ENCODE measurements at places on chromosomes 11 and 22. TPM values are rescaled to one million over a fixed set of nuclear protein-coding genes. Genes with fewer than 3 reads are reported as not detected.

GRCh38 chr11:27995083-27995482 lies 112.9 kb downstream of the KIF18A start:
- DNase-seq: no peak

- no peak for DNase-seq
Measured at GRCh38 chr11:114163229-114163631, 103.7 kb downstream of the ZBTB16 start.

- no peak for DNase-seq
Measured at GRCh38 chr22:44738347-44738715, 14.0 kb upstream of the ARHGAP8 start.

DNA sequence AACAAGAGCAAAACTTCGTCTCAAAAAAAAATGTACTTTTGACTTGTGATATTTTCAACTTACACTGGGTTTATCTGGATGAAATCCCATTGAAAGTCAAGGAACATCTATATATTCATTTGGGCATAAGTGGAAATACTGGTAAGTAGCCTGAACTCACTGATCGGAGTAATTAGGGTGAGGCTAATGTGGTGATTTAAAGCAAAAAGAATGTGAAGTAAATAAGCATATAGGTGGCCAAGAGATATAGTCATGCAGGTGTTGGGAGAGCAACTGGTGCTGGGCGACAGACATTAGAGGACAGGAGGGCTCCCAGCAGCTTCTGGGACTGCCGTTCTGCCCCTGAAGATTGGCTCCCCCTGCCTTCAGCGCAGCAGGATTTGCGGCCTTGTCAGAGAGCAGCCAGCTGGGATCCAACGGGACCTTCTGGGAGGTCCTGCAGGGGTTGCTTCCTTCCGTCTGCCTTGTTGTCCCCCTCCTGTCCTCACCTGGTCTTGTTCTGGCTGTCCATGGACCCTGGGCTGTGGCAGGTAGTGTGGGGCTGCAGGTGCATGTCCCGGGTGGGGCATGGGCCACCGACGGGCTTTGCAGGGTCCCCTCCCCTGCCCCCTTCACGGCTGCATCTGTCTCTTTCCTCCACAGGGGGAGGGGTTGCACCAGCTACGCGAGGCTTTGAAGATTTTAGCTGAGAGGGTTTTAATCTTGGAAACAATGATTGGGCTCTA lies 14.1 kb downstream of the RHBDD3 start:
- DNase-seq: no peak

DNA sequence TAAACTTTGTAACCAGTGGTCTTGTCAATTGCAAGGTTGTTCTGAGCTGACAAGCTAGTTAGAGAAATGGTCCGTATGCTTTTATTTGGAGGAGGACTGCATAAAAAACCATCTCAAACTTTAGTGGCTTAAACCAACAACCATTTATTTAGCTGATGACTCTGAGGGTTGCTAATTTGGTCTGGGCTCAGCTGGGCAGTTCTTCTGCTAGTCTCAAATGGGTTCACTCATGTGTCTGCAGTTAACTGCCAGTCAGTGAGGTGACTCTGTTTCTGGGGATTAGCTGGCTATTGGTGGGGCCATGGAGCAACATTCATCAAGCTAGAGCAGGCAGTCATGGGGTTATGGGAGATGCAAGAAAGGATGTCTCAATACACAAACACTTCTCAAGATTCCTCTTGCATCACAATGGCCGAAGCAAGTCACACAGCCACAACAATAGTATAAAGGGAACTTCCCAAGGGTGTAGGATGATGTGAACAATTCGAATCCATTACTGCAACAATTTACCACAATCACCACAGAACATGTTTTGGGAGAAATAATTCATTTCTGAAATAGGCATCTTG lies 521.9 kb downstream of the INSC start:
- DNase-seq: no peak

Gene MS4A6E
- not detected for total RNA-seq

GRCh38 chr11:86251345-86251744 lies 6.8 kb downstream of the EED start:
- no peak for DNase-seq

DNA sequence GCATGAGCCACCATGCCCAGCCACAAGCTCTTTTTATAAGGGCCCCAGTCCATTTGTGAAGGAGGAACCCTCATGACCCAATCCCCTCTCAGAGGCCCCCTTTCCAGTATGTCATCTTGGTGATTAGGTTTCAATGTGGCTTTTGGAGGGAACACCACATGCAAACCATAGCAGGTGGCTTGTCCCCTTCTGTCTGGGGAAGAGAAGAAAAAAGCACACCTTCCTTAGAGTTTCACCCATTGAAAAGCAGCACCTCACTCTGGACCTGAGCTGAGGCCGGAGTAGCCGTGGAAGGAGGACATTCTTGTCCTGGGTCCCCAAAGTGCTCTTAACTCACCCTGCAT lies 25.4 kb downstream of the NEAT1 start:
- DNase-seq: no peak

Gene YPEL4
- total RNA-seq: 0.37 TPM

- peak; percentile 46 for DNase-seq
Measured at GRCh38 chr22:33209930-33210784, 152.0 kb upstream of the SYN3 start.

DNA sequence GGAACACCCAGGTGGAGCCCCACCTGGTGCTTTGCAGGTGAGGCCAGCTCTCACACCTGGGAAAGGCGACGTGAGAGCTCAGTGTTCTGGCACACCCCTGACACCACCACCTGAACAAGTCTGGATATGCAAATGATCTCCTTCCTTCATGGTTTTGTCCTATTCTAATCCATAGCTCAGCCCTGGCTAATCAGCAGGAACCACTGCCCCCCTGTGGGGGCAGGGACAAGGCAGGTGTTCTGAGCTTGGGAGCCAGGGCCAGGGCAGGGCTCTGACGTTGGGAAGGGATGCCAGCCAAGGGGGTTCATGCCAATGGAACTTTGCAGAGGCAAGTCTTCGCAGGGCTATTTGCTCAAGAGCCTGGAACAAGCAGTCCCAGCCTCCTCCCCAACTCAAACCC lies 144.2 kb downstream of the TRIM29 start:
- no peak for DNase-seq

- no peak for DNase-seq
Measured at GRCh38 chr22:43001271-43002201, 13.4 kb downstream of the PACSIN2 start.
